ENCODE measurements at places on chromosomes 3 and 15. TPM values are rescaled to one million over a fixed set of nuclear protein-coding genes. Genes with fewer than 3 reads are reported as not detected.

PLA2G4D gene
- total RNA-seq, result not detected

EPHB3 gene
- 7.4 TPM for total RNA-seq

NPAP1 gene
- total RNA-seq, result not detected

GRM2 gene
- total RNA-seq, result under 0.01 TPM

ZDHHC23 gene
- total RNA-seq, result not detected

BOC gene
- total RNA-seq, result 49.4 TPM

IL5RA gene
- not detected for total RNA-seq

DAPK2 gene
- 3.0 TPM for total RNA-seq

TNNC1 gene
- total RNA-seq, result 1.2 TPM

C3orf49 gene
- not detected for total RNA-seq

TTLL13 gene
- 0.23 TPM for total RNA-seq

HHLA2 gene
- not detected for total RNA-seq

CNTN3 gene
- total RNA-seq, result 0.23 TPM

CHRNB4 gene
- not detected for total RNA-seq

CLDN11 gene
- 430 TPM for total RNA-seq

ISLR gene
- total RNA-seq, result 199 TPM

UCN2 gene
- 0.09 TPM for total RNA-seq

ARID3B gene
- total RNA-seq, result 0.23 TPM

MESP1 gene
- 0.26 TPM for total RNA-seq

LEKR1 gene
- total RNA-seq, result 0.12 TPM

MESP2 gene
- total RNA-seq, result 0.23 TPM

NRROS gene
- 0.85 TPM for total RNA-seq

CTSH gene
- 14.0 TPM for total RNA-seq

COL6A5 gene
- not detected for total RNA-seq

SEMA3B gene
- 10.6 TPM for total RNA-seq

PDZRN3 gene
- total RNA-seq, result 51.7 TPM

MOBP gene
- not detected for total RNA-seq

POPDC2 gene
- total RNA-seq, result 0.12 TPM

CLEC3B gene
- total RNA-seq, result 119 TPM

ST3GAL6 gene
- total RNA-seq, result 3.7 TPM

CEMIP gene
- total RNA-seq, result 538 TPM

VILL gene
- total RNA-seq, result 7.0 TPM

TF gene
- total RNA-seq, result 1.4 TPM

EXD1 gene
- not detected for total RNA-seq

LTF gene
- total RNA-seq, result not detected

EPHB1 gene
- total RNA-seq, result 0.34 TPM

TMC3 gene
- under 0.01 TPM for total RNA-seq

MUSTN1 gene
- total RNA-seq, result not detected

OR5K2 gene
- not detected for total RNA-seq

HCN4 gene
- total RNA-seq, result not detected

TMEM158 gene
- 39.8 TPM for total RNA-seq

CAV3 gene
- 1.4 TPM for total RNA-seq

C3orf85 gene
- total RNA-seq, result not detected

RASSF1 gene
- total RNA-seq, result 41.5 TPM

KNG1 gene
- total RNA-seq, result not detected

RASL12 gene
- 4.7 TPM for total RNA-seq

FBXW12 gene
- total RNA-seq, result not detected

TLR9 gene
- total RNA-seq, result under 0.01 TPM

CXCR6 gene
- not detected for total RNA-seq

PPCDC gene
- total RNA-seq, result 5.4 TPM

LRRC58 gene
- 21.7 TPM for total RNA-seq

MORC1 gene
- total RNA-seq, result not detected

HSPBAP1 gene
- total RNA-seq, result 4.7 TPM

GXYLT2 gene
- total RNA-seq, result 35.1 TPM

ANKRD63 gene
- total RNA-seq, result not detected

CDCP1 gene
- 0.77 TPM for total RNA-seq

CCDC54 gene
- not detected for total RNA-seq

AHSG gene
- not detected for total RNA-seq

CPN2 gene
- total RNA-seq, result not detected

RTP1 gene
- total RNA-seq, result not detected

All from pericardium fibroblast (primary cell).